ENCODE measurements at places on chromosomes 11 and 22.

DNA sequence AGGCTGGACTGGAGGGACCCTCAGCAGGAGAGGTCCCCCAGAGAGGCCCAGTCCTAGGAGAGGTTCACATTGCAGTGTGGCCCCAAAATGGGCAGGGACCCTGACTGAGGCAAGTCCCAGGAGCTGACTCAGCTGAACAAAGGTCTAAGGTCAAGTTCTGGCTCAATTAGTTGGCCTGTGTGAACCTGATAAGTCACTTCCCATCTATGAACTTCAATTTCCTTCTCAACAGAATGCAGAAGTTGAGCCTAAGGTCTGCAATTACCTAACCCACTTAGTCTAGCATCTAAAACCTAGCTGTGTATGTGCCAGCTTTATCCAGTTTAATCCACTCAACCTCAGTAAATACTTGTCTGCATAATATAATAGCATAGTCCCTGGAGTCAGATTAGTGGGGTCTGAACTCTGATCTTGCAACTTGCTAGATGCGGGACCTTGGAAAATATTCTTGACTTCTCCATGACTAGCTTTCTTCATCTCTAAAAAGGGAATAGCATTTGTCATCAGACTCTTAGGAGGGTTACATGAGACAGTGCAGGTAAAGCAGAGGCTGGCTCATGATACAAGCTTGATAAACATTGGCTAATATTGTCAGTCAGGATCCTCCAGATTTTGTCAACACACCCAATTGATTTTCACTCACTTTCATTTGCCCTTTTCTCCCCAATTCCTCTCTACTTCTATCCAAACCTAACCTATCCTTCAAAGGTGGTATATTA lies 465.5 kb downstream of the INSC start:
- no peak for DNase-seq

GRCh38 chr11:32884770-32885384 lies 7.7 kb upstream of the QSER1 start:
- DNase-seq = no peak

- DNase-seq = no peak
These were observed 59.1 kb downstream of the KCNC1 start for GRCh38 chr11:17793642-17794170.

- DNase-seq = no peak
These were observed 43.9 kb upstream of the SMIM38 start for GRCh38 chr11:69111624-69112542.

DNA sequence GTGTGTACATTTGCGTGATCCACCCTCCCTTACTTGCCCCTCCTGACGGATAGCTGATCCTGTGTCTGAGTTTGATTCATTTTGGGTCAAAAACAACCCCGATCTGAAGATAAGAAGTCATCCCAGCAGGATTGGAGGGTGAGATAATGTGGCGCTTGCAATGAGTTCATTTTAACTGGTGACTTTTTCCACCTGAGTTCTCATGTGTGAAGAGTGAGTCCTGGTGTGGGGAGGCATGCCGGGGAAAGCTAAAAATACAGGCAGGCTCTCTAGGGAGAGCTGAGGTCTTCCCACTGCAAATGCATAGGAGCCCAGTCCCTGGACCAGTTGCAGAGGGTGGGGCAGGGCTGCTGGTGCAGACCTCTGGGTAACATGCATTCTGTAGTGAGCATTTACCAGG lies 35.7 kb upstream of the ELF5 start:
- DNase-seq = no peak

DNA sequence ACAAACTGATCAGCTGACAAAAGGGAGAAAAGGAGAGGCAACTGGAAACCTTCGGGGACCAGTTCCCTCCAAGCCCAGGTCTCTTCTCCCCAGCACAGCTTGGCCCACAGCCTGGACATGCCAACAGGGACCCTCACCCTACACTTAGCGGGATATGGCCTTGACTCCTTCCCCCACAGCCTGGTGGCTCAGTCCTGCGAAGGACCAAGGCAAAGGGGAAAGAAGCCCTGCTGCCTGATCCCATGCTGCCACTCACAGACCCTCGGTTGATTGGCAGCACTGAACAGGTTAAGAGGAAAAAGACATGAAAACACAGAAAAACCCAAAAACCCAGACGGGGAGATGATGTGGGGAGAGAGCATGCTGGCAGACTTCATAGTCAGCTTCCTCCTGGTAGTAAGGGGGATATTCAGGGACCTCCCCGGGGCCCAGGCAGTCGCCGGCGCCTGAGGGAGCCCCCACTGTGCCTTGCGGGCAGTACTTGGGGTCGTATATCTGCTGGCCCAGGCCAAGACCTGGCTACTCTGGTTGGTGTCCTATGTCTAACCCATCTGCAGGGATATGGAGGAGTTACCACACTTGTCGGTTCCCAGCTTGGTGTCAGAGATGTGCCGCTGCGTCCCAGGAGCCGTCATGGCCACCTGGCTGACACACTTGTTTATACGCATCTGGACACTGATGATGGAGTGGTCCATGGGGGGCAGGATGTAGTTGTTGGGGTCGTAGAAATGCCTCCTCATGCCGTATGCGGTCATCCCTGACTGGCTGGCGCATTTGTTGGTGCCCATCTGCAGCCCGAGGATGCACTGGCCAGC lies 34.2 kb upstream of the HORMAD2 start:
- no peak for DNase-seq

- no peak for DNase-seq
These were observed 93.9 kb downstream of the C11orf91 start for GRCh38 chr11:33606762-33607161.

DNA sequence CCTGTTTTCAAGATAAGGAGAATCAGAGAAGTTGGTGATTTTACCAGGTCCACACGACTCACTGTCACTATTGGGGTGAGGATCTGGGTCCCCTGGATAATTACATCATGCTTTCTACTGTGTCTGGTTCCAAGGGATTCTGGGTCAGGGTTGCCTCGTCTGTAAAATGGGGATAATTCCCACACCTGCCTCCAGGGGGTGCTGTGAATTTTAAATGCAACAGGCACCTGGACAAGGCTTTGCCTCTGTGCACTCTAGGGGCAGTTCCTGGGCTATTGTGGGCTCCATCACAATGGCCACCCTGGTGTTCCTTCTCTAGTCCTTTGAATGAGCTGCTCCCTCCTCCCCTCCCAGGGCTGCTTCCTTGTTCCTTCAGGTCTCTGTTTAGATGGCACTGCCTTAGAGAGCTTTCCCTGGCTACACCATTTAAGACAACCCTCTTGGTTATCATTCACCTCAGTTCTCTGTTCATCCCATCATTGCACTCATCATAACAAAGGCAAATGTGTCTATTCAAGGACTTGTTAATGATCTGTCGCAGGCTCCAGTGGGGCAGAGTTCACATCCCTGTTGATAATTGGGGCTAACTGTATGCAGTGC lies 178.6 kb downstream of the MIAT start:
- no peak for DNase-seq

DNA sequence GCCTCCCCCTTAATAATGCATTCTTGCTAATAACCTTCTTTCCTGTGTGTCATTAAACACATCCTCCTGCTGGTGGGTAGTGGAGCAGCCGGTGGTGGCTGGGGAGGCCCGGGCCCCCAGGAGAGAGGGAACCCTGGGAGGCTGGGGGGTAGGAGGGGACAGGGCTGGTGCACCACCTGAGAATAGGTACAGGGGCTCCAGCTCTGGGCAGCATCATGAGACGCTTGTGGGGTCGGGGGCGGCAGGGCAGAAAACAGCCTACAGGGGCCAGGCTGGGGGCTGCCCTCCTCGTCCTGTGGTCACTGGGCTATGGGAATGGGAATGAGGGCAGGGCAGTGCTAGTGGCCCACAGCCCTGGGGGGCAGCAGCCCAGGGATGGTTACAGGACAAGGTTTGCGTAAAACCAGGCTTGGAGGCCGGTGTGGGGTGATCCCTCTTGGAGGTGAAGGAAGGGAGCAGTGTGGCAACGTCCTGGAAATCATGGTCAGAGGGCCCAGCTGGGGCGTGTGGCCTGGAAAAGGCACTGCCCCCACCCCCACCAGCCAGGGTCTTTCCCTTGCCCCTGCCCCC lies 18.5 kb upstream of the CCDC188 start:
- DNase-seq = no peak

GRCh38 chr11:3107608-3108182 lies 50.5 kb upstream of the CARS1 start:
- DNase-seq = peak; percentile 15

- DNase-seq = no peak
These were observed 182.6 kb downstream of the TRPC6 start for GRCh38 chr11:101401245-101401644.

GRCh38 chr11:74675761-74676160 lies 55.5 kb downstream of the CHRDL2 start:
- DNase-seq = no peak

DNA sequence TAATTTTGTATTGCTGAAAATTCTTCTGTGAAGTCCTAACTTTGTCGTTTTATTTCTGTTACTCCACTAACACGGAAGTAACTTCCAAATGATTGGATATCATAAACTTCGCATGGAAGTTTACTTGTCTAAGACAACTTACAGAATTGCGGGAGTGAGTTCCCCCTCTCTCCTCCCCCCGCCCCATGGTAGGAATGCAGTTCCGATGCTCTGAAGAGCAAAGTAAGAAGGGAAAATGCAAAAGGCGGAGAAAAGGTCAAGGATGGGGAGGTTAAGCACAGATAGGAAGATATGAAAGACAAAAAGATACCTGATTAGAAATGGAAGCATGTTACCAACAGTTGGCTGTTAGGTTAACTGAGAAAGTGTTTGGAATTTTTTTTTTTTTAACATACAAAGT lies 1.3 kb downstream of the EIF3M start:
- DNase-seq = no peak

GRCh38 chr11:39668640-39669039 lies 1790.8 kb downstream of the LRRC4C start:
- DNase-seq = no peak

DNA sequence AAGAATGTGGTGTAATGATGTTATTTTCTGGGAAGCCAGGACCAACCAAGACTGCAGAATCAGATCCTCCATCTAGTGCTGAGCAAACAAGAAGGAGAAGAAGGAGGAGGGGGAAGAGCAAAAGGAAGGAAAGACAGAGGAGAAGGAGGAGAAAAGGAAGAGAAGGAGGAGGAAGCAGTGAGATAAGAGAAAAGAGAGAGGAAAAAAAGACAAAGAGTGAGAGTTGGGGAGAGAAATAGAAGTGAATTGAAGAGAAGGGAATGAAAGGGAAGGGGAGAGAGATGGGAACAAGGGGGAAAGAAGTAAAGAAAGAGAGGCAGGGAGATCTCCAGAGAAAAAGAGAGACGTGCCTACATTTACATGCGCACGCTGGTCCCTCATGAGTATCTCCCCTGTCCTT lies 153.5 kb downstream of the MN1 start:
- DNase-seq = no peak

DNA sequence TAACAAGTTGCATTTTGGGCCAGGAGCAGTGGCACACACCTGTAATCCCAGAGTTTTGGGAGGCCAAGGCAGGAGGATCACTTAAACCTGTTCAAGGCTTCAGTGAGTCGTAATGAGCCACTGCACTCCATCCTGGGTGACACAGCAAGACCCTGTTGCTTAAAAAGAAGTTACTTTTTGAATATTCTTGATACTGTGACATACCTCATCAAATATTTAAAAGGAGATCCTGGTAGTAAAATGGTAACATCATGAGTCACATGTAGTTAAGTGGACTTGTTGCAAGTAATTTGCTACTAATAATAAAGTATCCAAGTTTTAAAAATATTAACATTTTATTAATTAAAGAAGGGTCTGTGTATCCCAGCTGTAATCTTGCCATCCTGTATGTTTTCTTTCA lies 18.3 kb downstream of the HMGXB4 start:
- no peak for DNase-seq

- no peak for DNase-seq
These were observed 536.8 kb downstream of the MIAT start for GRCh38 chr22:27194096-27194748.

DNA sequence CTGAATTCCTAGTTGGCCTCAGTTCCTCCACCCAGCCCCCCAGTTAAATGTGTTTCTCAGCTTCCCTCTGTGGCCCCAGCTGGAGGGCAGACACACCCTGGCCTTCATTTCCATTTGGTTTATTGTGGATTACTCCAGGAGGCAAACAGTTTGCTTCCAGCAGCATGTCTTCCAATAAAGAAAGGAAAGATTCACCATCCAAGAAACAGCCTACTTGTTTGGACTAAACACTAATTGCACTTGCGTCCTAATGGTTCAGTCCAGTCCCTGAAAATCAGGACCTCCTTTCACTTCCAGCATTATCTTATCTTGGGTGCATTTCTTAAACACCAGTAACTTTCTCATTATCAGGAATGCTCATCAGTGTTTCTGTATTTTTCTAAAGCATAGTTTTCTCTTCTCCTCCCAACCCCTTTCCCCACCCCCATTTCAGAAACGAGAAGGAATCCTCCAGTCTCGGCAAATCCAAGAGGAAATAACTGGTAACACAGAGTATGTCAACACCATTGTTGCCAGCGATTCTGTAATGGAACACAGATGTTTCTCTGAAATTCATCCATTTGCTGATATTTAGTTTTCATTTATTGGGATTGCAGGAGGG lies 130.9 kb downstream of the PARVA start:
- DNase-seq = peak; percentile 47

DNA sequence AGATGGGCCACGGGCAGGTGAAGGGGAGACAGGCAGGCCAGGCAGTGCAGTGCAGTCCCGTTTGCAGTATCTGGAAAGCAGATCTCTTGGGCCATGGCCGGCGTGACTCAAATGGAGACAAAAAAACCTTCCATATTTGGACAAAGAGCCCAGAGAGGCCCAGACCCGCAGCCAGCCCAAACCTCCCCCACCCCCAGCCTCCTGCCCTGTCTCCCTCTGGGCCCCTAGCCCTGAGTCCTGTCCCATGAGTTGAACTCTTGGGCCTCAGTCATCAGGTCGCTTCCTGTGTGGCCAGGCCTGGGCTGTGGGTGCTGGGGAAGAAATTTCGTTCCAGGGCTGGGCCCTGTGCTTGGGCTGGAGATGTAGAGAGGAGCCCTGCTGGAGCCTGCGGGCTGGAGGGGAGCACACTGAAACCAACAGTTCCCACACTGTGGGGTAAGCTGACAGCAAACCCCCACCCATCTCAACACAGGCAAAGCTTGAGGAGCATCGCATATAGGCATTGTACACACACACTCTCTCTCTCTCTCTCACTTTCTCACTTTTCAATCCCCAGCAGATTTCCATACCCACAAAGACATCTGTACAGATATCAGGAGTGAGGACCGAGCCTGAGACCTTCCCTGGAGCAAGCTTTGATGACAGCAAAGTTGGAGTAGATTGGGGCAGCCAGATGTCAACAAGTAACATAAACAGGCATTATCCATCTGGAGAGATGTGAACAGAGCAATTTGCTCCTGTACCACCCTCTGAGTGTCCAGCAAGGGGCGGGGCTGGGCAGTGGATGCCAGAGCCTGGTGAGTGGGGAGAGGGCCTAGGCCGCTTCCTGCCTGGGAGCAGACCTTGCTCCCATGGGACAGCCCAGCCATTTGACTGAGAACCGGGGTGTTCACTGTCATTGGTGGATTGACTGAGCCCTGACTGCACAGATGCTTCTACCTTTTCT lies 17.2 kb downstream of the ARHGEF17 start:
- peak; percentile 79 for DNase-seq

GRCh38 chr11:85590848-85591483 lies 36.2 kb downstream of the DLG2 start:
- DNase-seq = no peak

Data from uterus (tissue), 4 donors.